ENCODE measurements at places on chromosomes 5 and 9.

GRCh38 chr5:82022499-82022898 is 50.7 kb downstream of the ATG10 start:
- DNase-seq: no peak

GRCh38 chr5:35203403-35203802 is 26.9 kb downstream of the PRLR start:
- DNase-seq: no peak

- DNase-seq: no peak
These were observed 8.1 kb downstream of the SPINK14 start for GRCh38 chr5:148176480-148176879.

GRCh38 chr9:121827251-121827967 is 176.0 kb downstream of the DAB2IP start:
- no peak for DNase-seq

DNA sequence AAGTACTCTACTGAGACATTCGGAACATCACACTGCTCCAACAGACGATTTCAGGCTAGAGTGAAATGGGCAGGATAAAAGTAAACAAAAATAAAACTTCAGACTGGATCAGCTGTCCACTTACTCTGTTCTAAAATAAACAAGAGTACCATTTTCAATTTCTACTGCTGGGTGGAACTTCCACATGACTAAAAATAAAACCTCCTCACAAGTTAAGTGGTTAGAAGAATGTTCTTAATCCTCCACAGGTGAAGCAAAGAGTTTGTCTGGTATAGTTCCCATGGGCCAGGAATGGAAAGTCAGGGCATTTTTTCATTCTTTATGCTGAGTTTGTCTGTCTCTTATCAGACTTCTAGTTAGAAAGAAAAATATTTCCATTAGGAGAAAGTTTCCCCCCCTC is 15.7 kb downstream of the NUDT12 start:
- DNase-seq: no peak

Measured in inflammatory macrophage (primary cell).